Nucleus accumbens (tissue), 56 donors: ENCODE measurements at places on chromosomes 4 and X.

DNA sequence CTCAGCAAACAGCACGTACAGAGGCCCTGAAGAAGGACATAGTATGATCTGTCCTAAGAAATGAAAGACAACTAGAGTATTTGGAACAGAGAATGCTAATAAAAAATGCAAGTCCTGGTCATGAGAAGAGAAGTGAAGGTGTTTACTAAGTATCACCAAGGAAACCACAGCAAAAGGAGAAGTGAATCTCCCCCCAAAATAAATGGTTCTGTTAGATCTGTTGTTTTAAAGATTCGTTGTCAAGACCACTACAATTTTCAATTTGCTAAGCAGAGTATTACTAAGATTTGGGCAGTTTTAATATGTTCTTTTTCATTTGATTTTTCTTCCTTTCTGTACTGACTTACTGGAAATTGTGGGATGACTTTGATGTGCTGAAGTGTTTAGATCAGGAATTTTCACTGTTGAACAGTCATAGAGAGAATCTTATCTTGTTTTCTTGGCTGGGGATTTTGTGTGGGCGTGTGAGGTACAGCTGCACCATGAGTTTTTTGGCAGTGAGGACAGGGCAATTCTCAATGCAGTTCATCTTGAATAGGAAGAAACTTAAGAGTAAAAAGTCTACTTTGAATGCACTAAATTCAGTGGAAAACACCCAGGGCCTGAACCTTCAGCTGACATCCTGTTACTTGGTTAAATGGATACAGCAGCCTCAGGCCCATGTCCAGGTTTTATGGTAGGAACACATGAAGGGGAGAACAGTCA is 132.2 kb downstream of the STIM2 start:
- no peak for DNase-seq

DNA sequence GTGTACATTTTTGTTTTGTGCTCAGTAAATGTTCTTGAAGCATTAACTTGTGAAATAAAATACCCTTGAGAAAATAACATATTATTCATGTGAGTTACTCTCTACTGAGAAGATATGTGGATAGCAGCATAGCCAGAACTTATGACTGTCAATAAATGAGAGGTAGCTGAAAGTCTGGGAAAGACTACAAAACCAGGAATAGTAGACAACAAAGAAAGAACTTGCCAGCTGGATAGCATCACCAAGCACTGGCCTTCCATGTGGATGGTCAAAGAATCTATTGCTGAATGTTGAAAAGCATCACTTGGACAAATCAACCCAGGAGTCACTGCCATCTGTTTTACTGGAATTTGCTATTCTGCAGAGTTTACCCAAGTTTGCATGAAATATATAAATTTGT is 650.0 kb upstream of the HTR2C start:
- DNase-seq: no peak

GRCh38 chr4:149498246-149498645 is 317.4 kb downstream of the IQCM start:
- DNase-seq: no peak

DNA sequence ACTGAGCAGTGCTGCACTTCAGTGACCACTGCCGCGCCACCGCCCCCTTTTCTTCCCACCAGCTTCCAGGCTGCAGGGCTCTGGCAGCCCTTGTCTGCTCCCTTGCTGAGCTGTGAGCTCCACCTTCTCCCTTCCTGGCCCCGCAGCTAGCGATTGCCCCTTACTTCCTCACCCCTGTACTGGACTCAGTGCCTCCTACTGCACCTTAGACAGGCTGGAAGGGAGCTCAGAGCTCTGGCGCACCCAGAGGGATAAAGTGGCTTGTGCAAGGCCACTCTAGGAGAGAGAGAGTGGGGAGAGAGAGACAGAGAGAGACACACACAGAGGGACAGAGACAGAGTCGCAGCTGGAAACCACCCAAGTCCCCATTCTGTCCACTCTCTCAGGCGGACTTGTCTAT is 6.0 kb downstream of the RASL11B start:
- DNase-seq: peak; percentile 15

DNA sequence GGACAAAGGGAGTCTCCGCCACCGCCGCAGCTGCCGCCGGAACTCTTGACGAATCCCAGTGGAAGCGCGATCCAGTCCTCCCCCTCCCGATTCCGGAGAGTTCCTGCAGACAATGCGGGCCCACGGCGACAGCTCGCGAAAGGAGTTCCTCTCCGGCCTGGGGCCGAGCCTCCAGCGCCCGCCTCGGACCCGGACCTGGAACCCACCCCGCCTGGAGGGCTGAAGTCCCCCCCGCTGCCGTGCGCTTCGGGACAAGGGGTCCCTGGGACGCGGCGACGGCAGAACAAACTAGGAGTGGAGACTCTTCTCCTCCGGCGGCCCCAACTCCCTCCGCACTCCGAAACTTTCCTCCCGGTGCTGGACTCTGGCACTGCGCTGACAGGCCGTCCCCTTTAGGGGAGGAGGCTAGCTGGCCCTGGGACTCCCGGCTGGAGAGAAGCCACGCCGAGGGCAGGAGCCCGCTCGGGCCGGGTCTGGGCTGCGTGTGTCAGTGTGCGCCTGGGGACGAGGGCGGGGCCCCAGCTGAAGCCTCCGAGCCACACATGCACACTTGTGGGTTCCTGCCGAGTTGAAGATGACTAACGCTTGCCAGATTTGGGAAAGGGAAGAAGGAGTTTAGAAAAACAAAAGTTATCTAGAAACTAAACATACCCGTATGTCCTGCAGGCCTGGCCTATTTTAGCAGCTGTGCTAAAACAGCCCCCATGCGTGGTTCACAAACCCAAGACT is at the start of gene ANTXR2:
ANTXR2 (minus strand) TSS at position 486 of the 729 bp plus-strand sequence. CDS start 669 bp downstream, outside the sequence.
- peak; percentile 47 for DNase-seq

- no peak for DNase-seq
Observed at GRCh38 chr4:89674876-89675459, 162.0 kb downstream of the SNCA start.
